Brain pericyte (primary cell): ENCODE measurements at places on chromosomes 12 and 14.

GRCh38 chr12:21353948-21354347 is 18.8 kb upstream of the IAPP start:
- no peak for DNase-seq

DNA sequence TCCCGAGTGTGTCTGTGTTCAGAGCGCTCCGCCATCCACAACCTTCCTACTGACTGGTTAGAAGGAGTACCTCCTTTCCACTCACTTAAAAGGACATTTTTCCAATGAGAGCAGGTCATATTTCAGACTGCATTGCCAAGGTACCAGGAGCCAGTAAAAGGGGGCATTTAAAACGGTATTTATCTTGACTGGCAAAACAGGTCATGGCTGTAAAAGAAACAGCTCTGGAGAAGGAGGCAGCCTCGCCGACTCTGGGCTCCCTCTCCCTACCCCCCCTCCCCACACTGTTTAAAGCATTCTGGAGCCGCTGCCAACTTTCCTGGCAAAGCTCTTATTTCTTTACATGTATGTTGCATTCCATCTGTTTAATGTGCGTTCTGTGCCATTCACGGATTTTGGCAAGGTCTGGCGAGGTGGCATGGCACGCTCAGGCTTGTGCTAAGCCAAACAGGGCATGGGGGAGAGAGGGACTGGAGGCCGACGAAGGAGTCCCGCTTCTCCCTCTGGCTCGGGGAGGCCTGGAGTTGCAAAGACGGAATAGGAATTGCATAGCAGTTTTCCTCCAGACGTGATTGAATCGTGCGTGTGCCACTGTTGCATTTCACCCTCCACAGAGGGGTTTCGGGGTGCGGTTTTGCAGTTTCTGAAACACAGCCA is 41.2 kb upstream of the MED13L start:
- DNase-seq: no peak

- no peak for DNase-seq
These were observed 88.6 kb upstream of the TMEM233 start for GRCh38 chr12:119505001-119505400.

- DNase-seq: no peak
These were observed 17.4 kb downstream of the FOXN4 start for GRCh38 chr12:109291521-109292341.

GRCh38 chr12:122876731-122877130 is 19.2 kb downstream of the VPS37B start:
- DNase-seq: no peak

DNA sequence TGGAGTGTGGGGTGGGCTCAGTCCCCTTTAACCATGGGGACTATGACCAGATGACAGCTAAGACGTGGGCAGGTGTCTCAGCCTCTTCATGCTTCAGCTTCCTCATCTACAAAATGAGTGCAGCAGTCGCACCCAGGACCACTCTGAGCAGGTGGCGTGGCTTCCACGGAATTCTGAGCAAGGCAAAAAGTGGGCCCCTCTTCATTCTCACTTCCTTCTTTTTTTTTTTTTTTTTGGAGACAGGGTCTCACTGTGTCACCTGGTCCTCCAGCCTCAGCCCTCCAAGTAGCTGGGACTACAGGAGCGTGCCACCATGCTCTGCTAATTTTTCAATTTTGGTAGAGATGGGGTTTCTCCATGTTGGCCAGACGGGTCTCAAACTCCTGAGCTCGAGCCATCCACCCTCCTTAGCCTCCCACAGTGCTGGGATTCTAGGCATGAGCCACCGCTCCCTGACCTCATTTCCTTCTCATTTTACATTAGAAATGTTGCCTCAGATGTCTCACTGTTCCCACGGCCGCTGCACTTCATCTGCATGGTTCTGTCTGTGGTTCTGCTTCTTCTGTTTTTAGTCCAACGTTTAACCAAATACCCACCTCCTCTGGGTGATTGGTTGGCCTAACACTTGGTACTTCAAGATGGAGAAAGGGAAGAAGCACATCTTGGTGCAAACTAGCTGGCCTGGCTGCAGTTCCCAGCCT is 41.3 kb upstream of the BCL7A start:
- no peak for DNase-seq

DNA sequence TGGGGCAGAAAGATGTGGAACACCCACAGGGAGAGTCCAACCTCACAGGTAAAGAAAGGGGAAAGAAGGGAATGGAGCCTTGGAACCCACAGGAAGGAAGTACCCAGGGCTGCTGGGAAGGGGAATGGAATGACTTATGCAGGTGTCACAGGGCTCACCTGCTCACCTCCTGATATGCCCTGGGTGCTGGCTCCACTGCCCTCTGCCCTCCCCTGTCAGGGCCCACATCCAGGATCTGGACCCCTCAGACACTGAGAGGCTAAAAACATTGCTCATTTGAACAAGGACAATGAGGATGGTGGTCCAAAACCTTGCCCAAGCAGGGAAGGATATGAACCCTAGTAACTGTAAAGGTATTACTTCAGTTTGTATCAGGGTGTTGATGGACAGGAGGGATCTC is 19.3 kb downstream of the ZBTB39 start:
- DNase-seq: no peak

DNA sequence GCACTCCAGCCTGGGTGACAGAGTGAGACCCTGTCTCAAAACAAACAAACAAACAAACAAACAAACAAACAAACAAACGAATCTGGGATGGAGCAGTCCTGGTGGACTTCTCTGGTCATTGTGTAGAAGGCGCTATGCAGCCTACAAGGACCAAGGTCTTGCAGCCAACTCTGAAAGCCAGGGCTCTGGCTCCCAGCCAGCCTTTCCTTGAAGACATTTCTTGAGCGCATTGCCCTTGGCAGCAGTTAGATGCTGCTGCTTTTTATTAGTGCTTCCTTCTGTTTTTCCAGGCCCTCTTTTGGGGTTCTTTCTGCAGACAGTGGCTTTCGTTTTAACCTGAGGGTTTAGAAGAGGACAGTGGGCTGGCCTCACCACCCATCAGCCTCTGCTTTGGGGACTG is 20.2 kb downstream of the CCDC177 start:
- no peak for DNase-seq

GRCh38 chr14:22517117-22517720 is 71.8 kb downstream of the DAD1 start:
- DNase-seq: no peak

- no peak for DNase-seq
These were observed 24.3 kb downstream of the CMA1 start for GRCh38 chr14:24483604-24484252.

- DNase-seq: no peak
These were observed 19.1 kb downstream of the HDAC7 start for GRCh38 chr12:47800582-47800981.

DNA sequence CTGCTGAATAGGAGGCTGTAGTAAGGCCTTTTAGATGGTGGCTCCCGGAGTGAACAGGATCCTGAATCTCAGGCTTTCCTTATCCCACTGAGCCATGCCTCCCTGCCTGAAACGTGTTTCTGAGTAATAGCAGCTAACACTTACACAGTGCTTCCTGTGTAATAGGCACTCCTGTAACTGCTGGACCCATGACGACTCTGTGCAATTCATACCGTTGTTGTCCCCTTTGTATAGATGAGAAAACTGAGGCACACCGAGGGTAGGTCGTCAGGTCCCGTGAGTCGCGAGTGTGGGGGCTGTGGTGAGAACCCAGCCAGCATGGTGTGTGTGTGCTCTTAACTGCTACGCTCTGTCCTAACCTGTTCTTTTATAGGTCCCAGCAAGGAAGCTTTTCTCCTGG is 193.6 kb downstream of the CACNA1C start:
- no peak for DNase-seq

- no peak for DNase-seq
These were observed 310.1 kb downstream of the SYT1 start for GRCh38 chr12:79174626-79175025.

DNA sequence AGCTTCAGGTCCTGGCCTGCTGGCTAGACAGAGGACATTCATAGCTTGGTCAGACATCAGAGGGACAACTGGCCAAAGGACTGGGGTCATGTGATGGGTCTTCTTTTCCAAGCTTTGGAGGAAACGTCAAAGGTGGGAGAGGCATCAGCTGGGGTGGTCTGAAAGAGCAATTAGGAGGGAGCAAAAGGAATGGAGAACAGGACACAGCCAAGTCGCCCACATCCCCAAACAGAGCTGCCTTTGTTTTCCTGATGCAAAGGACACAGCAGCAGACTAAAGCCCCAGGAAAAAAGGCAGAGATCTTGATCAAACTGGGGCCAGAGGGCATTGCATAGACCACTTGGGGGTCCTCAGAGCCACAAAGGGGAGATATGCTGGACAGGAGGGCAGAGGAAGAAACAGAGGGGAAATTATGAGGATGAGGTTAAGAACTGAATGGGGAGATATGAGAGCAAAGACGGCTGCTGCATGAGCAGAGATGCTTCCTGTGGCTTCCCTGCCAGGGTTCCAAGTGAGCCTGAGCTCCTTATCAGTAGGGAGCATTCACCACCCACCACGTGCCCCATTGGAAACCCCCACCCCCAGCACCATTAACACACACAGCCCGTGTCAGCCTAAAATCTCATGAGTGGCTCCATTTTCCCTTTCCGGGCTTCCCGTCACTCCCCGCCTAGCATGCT is 62.4 kb downstream of the ANO2 start:
- no peak for DNase-seq

- no peak for DNase-seq
These were observed 132.8 kb downstream of the RAD51B start for GRCh38 chr14:67952381-67952780.

DNA sequence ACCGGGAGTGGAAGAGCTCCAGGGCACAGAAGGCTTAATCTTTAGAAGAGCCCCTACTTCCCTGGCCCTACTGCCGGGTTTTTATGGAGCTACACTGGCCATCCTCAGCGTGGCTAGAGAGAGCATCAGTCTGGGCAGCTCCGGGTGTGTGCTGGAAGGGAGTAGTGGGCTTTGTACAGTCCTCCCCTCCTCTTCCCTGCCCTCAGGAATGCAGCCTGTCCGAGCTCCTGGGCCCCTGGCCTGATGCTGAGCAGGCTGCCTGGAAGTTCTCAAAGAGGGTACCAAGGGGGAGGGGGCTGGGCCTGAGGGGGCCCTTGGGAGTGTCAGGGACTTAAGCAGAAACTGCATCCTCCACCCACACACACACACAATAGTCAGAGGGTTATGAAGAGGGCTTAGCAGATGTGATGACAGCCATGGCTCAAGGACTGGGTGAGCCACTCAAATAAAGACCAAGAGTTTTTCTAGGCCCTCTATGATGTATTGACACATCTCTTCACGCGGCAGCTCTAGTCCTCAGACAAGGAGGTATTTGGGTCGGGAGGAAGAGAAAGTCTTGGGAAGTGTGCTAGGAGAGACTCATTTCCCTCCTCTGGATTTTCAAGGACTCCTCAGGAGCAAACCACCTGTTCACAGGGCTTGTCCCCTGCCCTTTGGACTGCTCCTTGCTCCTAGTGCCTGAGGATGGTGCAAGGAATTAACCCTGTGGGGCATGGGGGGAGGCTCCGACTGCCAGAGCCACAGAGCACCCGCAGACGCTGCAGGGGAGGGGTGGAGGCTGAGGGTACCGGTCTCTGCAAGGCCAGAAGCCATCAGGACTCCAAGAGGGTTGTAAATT is 16.5 kb upstream of the FIGNL2 start:
- DNase-seq: no peak

- DNase-seq: no peak
These were observed 193.2 kb downstream of the DAD1 start for GRCh38 chr14:22395803-22396202.

GRCh38 chr12:27614386-27614785 is 81.9 kb upstream of the REP15 start:
- no peak for DNase-seq

DNA sequence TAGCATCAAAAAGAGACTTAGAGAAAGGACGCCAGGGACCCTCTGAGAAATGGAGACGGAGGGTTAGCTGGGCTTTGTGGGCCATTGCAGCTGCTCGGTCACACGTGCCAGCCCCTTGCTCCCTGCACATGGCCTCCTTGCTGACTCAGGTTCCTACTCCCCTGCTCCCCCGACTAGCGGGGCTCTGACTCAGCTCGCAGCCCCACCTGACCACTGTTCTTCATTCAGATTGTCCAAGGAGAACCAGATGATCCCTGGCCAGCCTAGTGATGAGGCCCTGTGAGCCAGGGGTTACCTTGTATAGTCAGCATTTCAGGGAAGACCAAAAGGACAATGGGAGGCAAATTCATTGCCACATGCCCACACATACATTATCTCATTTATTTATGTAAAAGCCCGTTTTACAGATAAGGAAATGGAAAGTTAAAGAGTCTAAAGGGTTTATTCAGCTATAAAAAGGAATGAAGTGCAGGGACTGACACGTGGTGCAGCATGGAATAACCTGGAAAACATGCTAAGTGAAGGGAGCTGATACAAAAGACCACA is 103.4 kb downstream of the LGMN start:
- no peak for DNase-seq

DNA sequence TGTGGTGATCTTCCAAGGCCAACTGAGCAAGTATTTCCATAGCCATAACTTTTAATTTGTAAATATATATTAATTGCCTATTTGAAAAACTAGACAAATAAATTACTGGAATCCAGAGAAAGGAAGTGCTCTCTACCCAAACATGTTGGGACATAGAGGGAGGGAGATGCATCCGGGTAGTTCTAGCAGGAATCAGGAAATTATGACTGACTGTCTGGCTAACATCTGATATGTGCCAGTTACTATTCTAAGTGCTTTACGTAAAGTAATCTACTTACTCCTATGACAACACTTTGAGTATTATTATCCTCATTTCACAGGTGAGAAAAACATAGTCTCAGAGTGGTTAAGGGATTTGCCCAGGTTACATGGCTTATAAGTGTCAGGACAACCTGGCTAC is 147.7 kb upstream of the VASH1 start:
- DNase-seq: no peak

DNA sequence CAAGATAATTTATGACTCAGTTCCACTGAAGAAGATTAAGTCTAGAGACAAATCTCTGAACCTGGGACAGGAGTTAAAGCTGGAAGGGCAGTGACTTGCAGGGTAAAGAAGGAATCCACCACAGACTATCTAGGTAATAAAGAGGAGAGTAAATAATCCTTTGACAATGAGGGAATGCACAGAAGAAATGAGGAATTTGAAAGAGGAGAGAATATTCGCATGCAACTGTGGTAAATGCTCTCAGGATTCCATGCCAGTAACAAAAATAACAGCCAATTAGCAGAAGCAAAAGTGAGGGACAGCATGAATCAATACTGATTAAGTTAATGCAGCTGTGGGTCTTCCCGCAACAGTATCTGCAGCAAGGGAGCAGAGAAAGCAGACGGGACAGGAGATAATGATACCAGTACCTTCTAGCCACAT is 77.0 kb downstream of the KITLG start:
- DNase-seq: no peak

- no peak for DNase-seq
These were observed 106.9 kb downstream of the SCARB1 start for GRCh38 chr12:124756760-124757159.

- DNase-seq: no peak
These were observed 23.0 kb upstream of the REP15 start for GRCh38 chr12:27673101-27673718.

DNA sequence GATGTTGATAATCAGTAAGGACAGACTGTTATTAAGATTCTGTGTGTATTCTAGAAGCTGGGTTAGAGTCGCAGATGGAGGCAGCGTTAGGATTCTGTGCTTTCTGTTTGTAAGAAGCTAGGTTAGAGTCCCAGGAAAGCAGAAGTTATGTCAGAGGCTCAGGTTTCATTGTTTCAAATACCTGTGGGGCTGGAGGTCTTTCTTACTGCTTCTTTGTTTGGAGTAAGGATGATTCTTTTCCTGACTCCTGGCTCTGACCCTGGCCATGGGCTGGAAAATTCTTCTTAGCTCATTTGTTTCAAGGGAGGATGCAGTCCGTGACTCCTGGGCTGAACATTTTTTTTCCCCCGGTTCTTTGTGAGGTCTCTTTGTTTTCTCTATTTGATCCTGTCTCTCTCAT is 5.2 kb downstream of the MUCL1 start:
- DNase-seq: no peak

- no peak for DNase-seq
These were observed 707.3 kb downstream of the MED13L start for GRCh38 chr12:115570069-115570777.
